ENCODE measurements at places on chromosomes 4 and X. TPM values are rescaled to one million over a fixed set of nuclear protein-coding genes. Genes with fewer than 3 reads are reported as not detected.
A peak's percentile ranks its signal among the peaks of the same experiment; 100 is the strongest.

GRCh38 chrX:130909469-130910136, 6.6 kb upstream of the ENOX2 start:
- H3K4me3 ChIP-seq = no peak overlapping the region
- no peaks in the 10 kb centered on the region for H3K36me3 ChIP-seq
- H3K4me1 ChIP-seq = no peaks in the 10 kb centered on the region
- DNase-seq = no peak
- peaks cover 17% of the 10 kb centered on the region for H3K27me3 ChIP-seq

DNA sequence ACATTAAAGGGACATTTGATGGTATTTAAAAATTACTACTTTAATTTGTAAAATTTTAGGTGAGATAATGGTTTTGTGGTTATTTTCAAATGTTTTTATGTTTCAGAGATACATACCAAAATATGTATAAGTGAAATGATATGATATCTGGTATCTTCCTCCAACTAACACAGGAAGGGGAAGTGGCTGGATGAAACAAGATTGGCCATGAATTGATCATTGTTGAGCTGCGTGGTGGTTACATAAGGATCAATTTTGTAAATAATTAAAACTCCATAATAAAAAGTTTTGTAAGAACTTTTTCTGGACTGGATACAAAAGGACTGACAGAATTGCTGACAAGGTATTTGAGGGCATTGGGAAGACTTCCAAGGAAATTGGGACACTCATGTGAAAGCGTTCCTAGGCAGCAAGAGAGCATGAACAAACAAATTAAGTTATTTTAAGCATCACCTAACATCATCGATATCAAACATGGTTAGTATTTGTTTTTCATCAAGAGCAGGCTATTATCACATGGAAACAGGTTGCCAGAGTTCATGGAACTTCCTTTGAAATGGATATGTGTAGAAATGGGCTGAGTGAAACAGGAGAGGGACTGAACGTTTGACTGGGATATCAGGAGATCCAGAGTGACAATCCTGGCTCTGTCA, 4.4 kb upstream of the PGM2 start:
- H3K4me1 ChIP-seq = peaks cover 16% of the 10 kb centered on the region
- DNase-seq = no peak
- no peak overlapping the region for H3K27ac ChIP-seq
- no peaks in the 10 kb centered on the region for H3K36me3 ChIP-seq
- no peaks in the 10 kb centered on the region for H3K27me3 ChIP-seq

- H3K27ac ChIP-seq = no peak overlapping the region
- DNase-seq = no peak
- H3K4me1 ChIP-seq = no peaks in the 10 kb centered on the region
- peaks cover 56% of the 10 kb centered on the region for H3K27me3 ChIP-seq
- no peak overlapping the region for H3K4me3 ChIP-seq
These were observed 19.2 kb upstream of the PDLIM3 start for GRCh38 chr4:185554365-185555126.

DNA sequence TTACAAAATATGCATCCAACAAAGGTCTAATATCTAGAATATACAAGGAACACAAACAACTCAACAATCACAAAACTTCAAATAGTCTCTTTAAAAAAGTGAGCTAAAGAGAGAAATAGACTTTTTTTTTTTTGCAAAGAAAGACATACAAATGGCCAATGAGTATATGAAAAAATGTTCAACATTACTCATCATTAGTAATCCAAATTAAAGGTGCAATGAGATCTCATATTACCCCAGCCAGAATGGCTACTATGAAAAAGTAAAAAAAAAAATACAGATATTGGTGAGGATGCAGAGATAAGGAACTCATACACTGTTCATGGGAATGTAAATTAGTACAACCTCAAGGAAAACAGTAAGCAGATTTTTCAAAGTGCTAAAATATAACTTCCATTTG, 24.1 kb downstream of the AGTR2 start:
- H3K4me1 ChIP-seq = no peaks in the 10 kb centered on the region
- no peak for DNase-seq
- no peaks in the 10 kb centered on the region for H3K36me3 ChIP-seq
- peaks cover 7% of the 10 kb centered on the region for H3K27me3 ChIP-seq
- H3K27ac ChIP-seq = no peak overlapping the region

GRCh38 chr4:72954811-72955210, 114.7 kb downstream of the COX18 start:
- H3K27me3 ChIP-seq = peaks cover 25% of the 10 kb centered on the region
- peaks cover 24% of the 10 kb centered on the region for H3K4me1 ChIP-seq
- H3K4me3 ChIP-seq = no peak overlapping the region
- peaks cover 6% of the 10 kb centered on the region for H3K36me3 ChIP-seq

- peaks cover 31% of the 10 kb centered on the region for H3K36me3 ChIP-seq
- no peak for DNase-seq
- no peaks in the 10 kb centered on the region for H3K27me3 ChIP-seq
- no peaks in the 10 kb centered on the region for H3K4me1 ChIP-seq
These were observed 85.3 kb upstream of the NUDT6 start for GRCh38 chr4:123007679-123008078.

GRCh38 chrX:8632924-8633323, 99.0 kb downstream of the ANOS1 start:
- H3K4me3 ChIP-seq = no peak overlapping the region
- no peak overlapping the region for H3K27ac ChIP-seq
- H3K27me3 ChIP-seq = no peaks in the 10 kb centered on the region
- H3K4me1 ChIP-seq = no peaks in the 10 kb centered on the region

- no peak overlapping the region for H3K27ac ChIP-seq
- no peak overlapping the region for H3K4me3 ChIP-seq
These were observed 12.7 kb downstream of the ARMCX6 start for GRCh38 chrX:101605146-101605545.

DNA sequence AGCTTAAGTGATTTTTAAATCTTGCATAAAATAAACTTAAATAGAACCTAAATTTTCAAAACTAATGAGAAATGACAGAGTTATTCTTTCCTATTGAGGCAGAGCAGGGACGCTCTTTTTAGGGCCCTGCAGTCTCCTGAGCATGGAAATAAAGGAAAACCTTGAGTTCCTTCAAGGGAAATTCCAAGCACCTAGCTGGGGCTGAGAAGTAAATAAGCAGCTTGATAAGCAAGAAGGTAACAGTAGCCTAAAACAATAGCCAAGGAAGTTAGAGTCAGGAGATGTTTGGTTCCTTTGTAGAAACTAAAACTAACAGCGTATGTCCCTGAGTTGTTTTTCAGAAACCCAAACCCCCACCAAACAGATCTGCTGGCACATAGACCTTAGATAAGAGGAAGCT, 174.6 kb downstream of the COL25A1 start:
- DNase-seq = no peak
- H3K4me1 ChIP-seq = no peaks in the 10 kb centered on the region
- peaks cover 14% of the 10 kb centered on the region for H3K27me3 ChIP-seq

DNA sequence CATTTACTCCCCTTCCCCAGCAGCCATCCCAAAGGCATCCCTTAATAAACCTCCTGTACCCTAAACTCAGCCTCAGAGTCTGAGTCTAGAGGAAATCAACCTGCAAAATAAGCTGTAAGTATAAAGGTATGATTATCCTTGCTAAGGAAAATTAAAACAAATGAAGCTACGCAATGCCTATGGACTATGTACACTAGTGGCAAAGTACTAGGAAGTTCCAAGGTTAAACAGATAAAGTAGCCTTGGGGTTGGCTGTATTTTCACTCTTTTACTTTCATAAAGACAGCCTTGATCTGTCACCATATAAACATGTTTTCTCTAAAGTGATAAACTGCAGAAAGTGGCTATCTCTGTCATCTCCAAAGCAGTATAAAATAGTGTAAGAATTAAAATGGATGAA, 35.9 kb downstream of the MAP3K15 start:
- H3K27me3 ChIP-seq = no peaks in the 10 kb centered on the region
- peaks cover 1% of the 10 kb centered on the region for H3K36me3 ChIP-seq
- DNase-seq = no peak
- H3K27ac ChIP-seq = no peak overlapping the region
- H3K4me1 ChIP-seq = no peaks in the 10 kb centered on the region
- H3K4me3 ChIP-seq = no peak overlapping the region

GRCh38 chr4:10096201-10096977, 20.2 kb downstream of the WDR1 start:
- DNase-seq = peak; percentile 84
- peaks cover 92% of the 10 kb centered on the region for H3K4me1 ChIP-seq
- peak overlapping the region; percentile 65 for H3K27ac ChIP-seq
- H3K36me3 ChIP-seq = peaks cover 7% of the 10 kb centered on the region
- H3K4me3 ChIP-seq = peak overlapping the region; percentile 60

- H3K36me3 ChIP-seq = peaks cover 6% of the 10 kb centered on the region
- peak overlapping the region; percentile 98 for H3K4me3 ChIP-seq
- DNase-seq = peak; percentile 19
- peaks cover 67% of the 10 kb centered on the region for H3K4me1 ChIP-seq
- H3K27ac ChIP-seq = no peak overlapping the region
These were observed 589 bp upstream of the NEUROG2 start for GRCh38 chr4:112516471-112517066.

The FATE1 gene
- total RNA-seq = not detected

The LANCL3 gene
- total RNA-seq = 0.07 TPM

The ADH4 gene
- total RNA-seq = not detected

The TLR10 gene
- total RNA-seq = 0.12 TPM

The HPGDS gene
- total RNA-seq = not detected
